Stimulated activated CD8-positive, alpha-beta memory T cell treated with anti-CD3 and anti-CD28 coated beads, Interleukin-4, amount 100 ng/mL, for 24 hours (primary cell): ENCODE measurements at places on chromosomes 1 and 21.

DNA sequence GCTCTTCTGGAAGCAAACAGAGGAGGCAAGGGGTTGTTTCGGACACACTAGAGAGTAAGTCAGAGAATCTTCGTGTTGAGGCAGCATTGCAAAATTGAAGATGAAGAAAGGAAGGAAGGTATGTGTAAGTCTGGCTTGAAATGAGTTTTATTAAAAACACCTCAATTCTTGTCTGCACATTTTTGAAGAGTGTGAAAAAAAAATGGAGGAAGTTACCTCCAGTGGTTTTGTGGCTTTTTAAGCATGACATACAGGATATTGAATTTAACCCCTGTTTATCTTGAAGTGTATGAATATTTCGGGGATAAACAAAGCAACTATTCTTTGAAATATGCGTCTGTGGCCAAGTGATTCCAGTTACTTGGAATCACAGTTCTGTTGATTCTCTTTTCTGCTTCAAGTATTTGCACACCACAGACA is 203.2 kb upstream of the SGIP1 start:
- no peak for DNase-seq

- no peak for DNase-seq
Measured at GRCh38 chr1:39277879-39278278, 73.4 kb downstream of the MACF1 start.

- no peak for DNase-seq
Measured at GRCh38 chr1:100622037-100622436, 84.1 kb downstream of the GPR88 start.

DNA sequence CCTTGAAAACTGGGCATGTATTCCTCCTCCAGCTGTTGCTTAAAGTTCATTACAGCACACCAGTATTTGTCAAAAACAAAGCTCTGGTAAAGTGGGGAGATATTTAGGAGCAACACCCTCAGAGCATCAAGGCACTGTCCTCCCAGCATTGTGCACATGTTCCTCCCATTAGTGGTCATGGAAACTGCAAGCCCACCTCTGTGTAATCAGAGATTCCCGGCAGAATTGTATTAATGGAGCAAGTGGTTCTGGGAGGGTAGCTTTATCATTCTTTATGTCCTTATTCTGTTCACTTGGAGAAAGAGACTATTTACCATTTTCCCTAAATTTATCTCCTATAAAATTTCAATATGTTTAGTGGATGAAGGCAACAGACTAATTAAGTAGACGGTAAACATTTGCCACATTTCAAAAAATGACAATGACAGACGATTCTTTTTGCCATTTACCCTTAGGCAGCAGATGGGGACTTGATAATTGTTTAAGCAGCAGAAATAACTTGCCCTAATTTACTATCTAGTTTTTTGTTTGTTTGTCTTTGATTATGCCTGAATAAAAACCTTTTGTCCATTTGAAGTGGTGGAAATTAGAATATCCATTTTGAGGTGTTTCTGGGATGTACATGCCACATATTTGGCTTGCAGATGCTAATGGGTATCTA is 289.6 kb upstream of the ST6GALNAC5 start:
- DNase-seq = no peak
